ENCODE measurements at places on chromosomes 3 and 15.

DNA sequence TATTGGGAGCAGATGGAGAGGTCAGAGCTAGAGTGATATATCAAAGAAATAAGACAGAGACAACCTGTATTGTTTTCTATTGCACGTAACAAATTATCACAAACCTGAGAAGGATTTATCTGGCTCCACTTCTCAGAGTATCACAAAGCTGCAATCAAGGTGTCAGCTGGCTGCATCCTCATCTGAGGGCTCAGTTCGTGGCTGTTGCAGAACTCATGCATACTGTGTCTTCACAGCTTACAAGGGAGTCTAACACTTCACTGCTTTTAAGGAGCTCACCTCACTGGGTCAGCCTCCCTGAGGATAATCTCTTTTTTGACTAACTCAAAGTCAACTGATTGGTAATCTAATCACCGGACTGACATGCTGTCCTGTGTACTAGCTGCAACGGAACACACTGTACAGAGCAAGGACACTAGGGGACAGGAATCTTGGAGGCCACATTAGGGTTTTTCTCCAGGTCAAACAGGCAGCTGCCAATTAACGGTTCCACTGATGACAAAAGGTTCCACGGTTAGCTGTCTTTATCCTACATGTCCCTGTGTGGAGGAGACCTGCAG, 1006.8 kb upstream of the SEMA6D start:
- no peaks in the 10 kb centered on the region for H3K4me1 ChIP-seq
- DNase-seq: no peak
- no peaks in the 10 kb centered on the region for H3K36me3 ChIP-seq
- no peaks in the 10 kb centered on the region for H3K27me3 ChIP-seq

DNA sequence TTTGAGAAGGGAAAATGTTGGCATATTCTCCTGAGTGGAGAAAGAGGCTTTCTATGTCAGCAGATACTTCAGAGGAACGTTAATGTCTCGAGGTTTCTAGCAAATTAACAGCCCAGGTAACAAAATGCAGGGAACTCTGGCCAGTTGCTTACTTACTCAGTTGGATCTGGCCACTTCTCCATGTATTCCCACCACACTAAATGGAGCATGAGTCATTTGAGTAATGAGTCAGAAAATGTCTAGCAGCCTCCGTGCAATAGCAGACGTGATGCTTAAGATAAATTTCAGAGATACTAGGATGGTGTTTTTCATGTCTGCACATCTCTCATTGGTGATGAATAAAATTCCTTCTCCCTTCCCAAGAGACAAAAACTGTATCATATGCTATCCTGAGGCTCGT, 671.5 kb downstream of the FHIT start:
- H3K4me3 ChIP-seq: no peak overlapping the region
- peak; percentile 94 for DNase-seq
- H3K4me1 ChIP-seq: peaks cover 35% of the 10 kb centered on the region
- no peaks in the 10 kb centered on the region for H3K27me3 ChIP-seq
- peak overlapping the region; percentile 34 for H3K27ac ChIP-seq
- no peaks in the 10 kb centered on the region for H3K36me3 ChIP-seq

GRCh38 chr3:168844472-168844871, 748.7 kb upstream of the GOLIM4 start:
- peaks cover 39% of the 10 kb centered on the region for H3K27me3 ChIP-seq
- no peak overlapping the region for H3K4me3 ChIP-seq
- H3K36me3 ChIP-seq: no peaks in the 10 kb centered on the region

- no peaks in the 10 kb centered on the region for H3K27me3 ChIP-seq
- no peaks in the 10 kb centered on the region for H3K36me3 ChIP-seq
- H3K27ac ChIP-seq: no peak overlapping the region
Measured at GRCh38 chr3:65967451-65967850, 71.3 kb downstream of the MAGI1 start.

GRCh38 chr3:119664850-119665379, 4.5 kb upstream of the POPDC2 start:
- H3K36me3 ChIP-seq: peaks cover 9% of the 10 kb centered on the region
- peak overlapping the region; percentile 74 for H3K27ac ChIP-seq
- no peaks in the 10 kb centered on the region for H3K27me3 ChIP-seq
- no peak overlapping the region for H3K4me3 ChIP-seq

DNA sequence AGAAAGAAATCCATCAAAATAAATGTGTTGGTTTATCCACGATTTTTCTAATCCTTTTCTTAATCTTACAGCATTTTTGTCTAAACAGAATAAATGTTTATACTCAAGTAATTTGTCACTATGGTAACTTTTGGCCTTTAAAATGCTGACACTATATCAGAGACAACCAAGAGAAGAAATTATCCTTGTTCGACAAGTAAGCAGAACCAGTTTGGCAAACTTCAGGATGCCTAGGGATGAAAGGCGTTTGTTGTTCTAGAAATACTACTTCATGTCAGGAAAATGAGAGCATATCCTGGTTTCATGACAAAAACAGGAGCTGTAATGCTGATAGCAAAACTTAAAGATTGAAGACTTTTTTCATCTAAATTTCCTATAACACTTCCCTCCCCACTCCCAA, 308.0 kb upstream of the ATP11B start:
- H3K4me1 ChIP-seq: no peaks in the 10 kb centered on the region
- H3K4me3 ChIP-seq: no peak overlapping the region
- H3K36me3 ChIP-seq: no peaks in the 10 kb centered on the region
- no peak for DNase-seq
- no peaks in the 10 kb centered on the region for H3K27me3 ChIP-seq

GRCh38 chr3:76442374-76442915, 597.5 kb upstream of the ROBO2 start:
- H3K4me1 ChIP-seq: peaks cover 24% of the 10 kb centered on the region
- H3K4me3 ChIP-seq: peak overlapping the region; percentile 35
- H3K36me3 ChIP-seq: no peaks in the 10 kb centered on the region
- 0 out of 2 replicates have a peak overlapping the region, but pooled peaks have one; percentile 14 for H3K27ac ChIP-seq
- DNase-seq: peak; percentile 78

DNA sequence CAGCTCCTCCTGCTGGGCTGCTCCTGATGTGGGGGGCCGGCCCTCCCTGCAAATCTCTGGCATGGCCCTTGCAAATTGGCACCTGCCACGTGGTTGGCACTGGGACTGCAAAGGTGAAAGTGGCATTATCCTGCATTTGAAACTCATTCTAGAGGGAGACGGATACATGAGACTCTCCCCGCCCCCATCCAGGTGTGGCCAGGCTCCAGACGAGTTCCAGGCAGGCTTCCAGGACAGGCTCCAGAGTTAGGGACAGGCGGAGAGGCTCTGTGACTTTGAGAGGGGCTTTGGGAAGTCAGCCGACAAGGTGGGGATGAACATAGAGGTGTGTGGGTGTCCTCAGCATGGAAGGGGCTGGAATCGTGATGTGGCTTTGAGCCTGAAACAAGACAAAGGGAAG, 178.5 kb downstream of the APBA2 start:
- no peaks in the 10 kb centered on the region for H3K27me3 ChIP-seq
- no peak overlapping the region for H3K27ac ChIP-seq
- no peaks in the 10 kb centered on the region for H3K36me3 ChIP-seq
- DNase-seq: no peak

GRCh38 chr15:41512940-41513505, 604 bp downstream of the LTK start:
- H3K27ac ChIP-seq: no peak overlapping the region
- H3K36me3 ChIP-seq: no peaks in the 10 kb centered on the region
- H3K4me1 ChIP-seq: peaks cover 8% of the 10 kb centered on the region

GRCh38 chr3:111796566-111796965, 62.5 kb upstream of the PHLDB2 start:
- peaks cover 20% of the 10 kb centered on the region for H3K4me1 ChIP-seq
- H3K36me3 ChIP-seq: no peaks in the 10 kb centered on the region
- H3K27ac ChIP-seq: no peak overlapping the region
- no peak overlapping the region for H3K4me3 ChIP-seq
